ENCODE measurements at places on chromosomes 4 and X.

DNA sequence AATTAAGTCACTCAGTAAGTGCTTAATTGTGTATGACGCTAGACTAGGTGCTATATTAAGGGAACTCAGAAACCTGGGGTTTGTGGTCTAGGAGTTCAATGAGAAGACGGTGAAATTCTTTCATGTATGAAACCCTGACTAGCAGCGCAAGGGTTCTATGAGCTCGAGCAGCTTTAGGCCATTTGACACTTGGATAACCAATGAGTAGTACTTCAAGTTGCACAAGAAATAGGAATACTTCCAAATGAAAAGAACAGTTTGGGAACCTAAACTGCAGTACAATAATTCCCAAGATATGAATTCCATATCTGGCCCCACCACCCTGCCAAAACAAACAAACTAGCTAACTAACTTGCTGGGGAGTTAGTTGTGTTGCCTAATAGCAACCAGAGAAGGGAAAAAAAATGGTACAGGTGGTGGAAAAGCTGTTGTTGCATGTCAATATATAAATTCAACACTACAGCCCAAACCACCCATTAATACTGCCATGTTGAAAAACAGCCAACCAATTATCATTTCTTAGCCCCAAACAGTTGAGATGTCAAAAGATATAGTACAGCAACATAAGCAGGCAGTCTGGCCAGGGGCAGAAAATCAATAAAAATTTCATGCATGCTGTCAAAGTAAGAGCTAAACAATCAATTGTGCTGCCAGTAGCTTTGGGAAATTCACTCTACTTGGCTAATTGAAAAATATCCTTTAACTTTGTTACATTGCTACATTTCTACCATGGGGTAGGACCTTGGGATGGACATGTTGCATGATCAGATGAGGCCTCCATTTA, 54.6 kb upstream of the MCF2 start:
- DNase-seq: no peak

GRCh38 chr4:189046642-189047041, 894.0 kb upstream of the FRG1 start:
- DNase-seq: no peak

DNA sequence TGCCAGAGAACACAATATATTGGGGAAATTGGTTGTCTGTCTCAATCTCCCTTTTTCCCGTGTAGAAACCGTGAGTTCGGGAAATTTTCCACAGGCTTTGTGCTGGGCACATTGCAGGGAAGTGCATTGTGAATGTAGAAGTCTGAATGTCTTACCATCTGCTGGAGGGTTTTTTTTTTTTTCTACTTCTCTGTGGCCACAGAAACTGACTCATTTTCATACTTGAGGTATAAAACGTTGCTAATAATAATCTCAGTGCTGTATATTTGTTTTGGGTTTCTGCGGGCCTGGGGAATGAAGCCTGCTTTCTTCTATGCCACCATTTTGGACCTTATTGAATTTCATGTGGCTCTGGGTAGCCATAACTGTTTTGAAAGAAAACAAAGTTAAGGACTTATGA, 1001.2 kb downstream of the STIM2 start:
- no peak for DNase-seq

GRCh38 chrX:24494647-24495075, 29.6 kb downstream of the PDK3 start:
- no peak for DNase-seq

GRCh38 chrX:69900491-69900890, 149.2 kb downstream of the AWAT2 start:
- DNase-seq: no peak

GRCh38 chrX:47529548-47529947, 31.5 kb upstream of the ARAF start:
- no peak for DNase-seq

DNA sequence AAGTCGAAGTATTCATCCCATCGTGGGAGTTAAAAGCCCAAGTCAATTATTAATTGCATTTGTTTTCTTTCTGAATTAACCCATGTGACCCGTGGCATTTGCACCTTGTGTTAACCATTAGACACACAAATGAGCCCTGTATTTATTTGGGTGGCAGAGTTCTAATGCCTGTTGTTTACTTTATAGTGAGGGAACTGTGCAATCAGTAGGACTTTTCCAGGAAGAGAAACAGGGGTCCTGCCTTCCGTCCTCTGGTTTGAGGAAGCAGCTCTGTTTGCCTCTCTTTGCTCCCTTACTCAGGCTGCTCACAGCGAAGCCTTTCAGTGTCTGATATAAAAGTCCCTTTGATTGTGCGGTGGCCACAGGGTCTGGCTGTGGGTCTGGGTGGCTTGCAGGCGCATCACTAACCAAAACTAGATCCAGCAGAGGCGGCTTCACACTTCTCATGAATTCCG, 263.6 kb downstream of the PTTG2 start:
- no peak for DNase-seq

DNA sequence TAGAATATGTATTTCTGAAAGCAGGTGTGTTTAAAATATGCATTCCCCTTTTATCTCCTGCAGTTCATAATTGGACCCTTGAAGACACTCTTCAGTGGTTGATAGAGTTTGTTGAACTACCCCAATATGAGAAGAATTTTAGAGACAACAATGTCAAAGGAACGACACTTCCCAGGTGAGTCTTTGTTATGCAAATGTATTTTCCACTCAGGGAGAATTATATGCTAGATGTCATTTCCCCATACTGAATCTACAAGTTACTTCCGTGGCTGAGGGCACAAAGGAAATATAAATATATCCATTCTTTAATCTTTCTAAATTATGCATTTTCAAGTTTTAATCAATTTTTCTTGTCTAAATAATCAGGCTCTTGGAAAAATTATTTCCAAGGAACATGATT, 134.7 kb downstream of the STIM2 start:
- no peak for DNase-seq

DNA sequence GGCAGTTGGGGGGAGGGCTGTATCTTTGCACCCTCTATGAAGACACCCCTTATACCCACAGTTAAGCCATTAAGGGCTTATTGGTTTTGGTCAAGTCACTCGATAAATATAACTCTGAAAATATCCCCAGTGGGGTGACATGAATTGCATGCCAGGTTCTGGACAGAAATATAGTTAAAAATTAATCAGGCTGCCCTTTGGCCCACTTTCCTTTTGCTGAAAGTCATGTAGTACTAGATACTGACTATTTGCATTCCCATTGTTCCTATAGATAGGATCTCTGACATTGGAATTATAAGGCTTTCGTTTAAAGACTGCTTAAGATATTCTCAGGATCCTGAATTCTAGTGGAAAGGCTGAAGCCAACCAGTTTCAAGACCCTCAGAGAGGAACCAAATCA, 43.5 kb upstream of the LAMP2 start:
- DNase-seq: no peak

DNA sequence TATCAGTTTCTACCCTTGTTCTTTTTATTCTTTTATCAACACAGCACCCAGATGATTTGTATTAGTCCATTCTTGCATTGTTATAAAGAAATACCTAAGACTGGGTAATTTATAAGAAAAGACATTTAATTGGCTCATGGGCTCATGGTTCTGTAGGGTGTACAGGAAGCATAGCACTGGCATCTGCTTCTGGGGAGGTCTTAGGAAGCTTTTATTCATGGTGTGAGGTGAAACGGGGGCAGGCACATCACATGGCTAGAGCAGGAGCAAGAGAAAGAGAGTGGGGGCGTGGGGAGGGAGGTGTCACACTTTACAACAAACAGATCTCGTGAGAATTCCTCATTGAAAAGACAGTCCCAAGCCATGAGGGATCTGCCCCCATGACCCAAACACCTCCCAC, 285.3 kb downstream of the SMARCA1 start:
- no peak for DNase-seq

- no peak for DNase-seq
Observed at GRCh38 chr4:114474188-114474800, 124.3 kb upstream of the UGT8 start.

- no peak for DNase-seq
Observed at GRCh38 chr4:141668200-141668910, 32.0 kb downstream of the IL15 start.

- DNase-seq: no peak
Observed at GRCh38 chrX:119753639-119754257, 4.6 kb upstream of the SOWAHD start.

DNA sequence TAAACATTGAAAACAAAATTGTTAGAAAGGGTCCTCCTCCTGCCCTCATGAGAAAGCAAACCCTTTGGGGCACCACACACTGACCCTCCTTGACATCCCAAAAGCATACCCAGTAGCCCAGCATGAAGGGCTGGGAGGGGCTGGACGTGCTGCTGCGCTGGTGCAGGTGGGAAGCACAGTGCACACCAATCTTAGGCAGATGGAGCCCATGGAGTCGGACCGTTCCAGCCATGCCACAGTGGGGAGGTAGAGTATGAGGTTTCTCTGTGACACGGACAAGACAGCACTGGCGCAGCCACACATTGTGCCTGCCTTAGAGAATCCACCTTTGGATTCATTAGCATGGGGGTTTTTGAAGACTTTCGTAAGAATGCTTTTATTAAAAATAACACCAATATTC, 544.2 kb upstream of the FRG1 start:
- no peak for DNase-seq

- DNase-seq: no peak
Observed at GRCh38 chr4:109251396-109251795, 51.1 kb downstream of the COL25A1 start.

DNA sequence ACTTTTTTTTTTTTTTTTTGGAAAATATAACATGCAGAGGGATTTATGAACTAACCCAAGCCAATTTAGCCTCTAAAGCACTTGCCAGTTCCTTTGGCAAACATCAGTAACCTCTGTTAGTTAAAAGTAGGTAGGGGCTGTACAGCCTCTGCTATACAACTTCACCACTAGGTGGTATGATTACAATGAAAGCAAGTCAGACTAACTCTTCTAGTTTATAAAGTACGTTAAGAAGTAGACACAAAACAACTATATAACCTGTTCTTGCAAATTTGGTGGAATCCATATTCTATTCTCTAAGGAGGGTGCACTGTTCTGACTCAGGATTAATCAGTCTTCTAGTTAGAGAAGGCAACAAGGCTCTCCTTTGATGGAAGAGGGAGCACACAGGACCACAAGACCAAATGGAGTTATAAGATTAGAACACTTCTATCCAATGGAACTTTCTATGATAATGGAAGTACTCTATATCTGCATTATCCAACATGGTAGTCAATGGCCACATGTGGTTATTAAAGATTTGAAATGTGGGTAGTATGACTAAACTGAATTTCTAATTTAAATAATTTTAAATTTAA, 12.8 kb downstream of the AIMP1 start:
- no peak for DNase-seq

DNA sequence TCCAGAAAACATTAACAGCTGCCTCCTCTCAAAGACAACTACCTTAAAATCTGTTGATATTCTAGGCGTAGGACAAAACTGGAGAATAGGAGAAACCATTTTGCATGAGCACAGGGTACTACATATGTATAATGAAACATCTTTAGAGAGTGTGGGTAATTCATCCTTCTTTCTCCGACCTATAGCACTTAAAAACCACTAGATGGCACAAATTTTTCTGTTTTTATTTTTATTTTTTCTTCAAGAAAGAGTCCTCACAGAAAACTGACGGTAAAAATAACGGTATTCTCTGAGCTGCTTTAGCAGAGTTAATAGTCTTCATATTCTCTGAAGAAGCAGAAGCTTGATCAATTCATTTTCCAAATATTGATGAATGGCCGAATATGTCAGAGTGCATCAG, 14.6 kb downstream of the SMIM31 start:
- no peak for DNase-seq

Data from stimulated activated CD8-positive, alpha-beta memory T cell treated with anti-CD3 and anti-CD28 coated beads, Interleukin-7, amount 100 ng/mL, for 24 hours (primary cell).